ENCODE measurements at places on chromosomes 2 and 18. TPM values are rescaled to one million over a fixed set of nuclear protein-coding genes. Genes with fewer than 3 reads are reported as not detected.

DNA sequence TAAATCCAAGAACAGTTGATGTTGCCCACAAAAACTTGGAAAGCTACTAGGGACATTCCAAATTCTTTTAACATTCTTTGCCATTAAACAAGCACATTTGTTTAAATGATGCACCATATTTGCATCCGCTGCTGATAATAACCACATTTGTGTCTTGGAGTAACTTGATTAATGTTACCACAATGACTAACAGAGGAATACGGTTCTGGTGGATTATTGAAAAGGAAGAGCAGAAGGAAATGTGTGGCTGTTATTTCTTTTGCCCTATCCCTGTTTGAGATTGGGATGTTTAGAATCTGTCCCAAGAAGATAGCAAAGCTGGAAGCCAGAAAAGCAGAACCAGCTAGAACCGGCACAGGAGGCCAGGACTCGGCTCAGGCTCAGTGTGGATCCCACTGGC is 39.2 kb upstream of the RASGRP3 start:
- no peak for DNase-seq

The PIEZO2 gene
- polyA plus RNA-seq = not detected

The PLEKHH2 gene
- polyA plus RNA-seq = 3.1 TPM

The NAB1 gene
- polyA plus RNA-seq = 9.7 TPM

DNA sequence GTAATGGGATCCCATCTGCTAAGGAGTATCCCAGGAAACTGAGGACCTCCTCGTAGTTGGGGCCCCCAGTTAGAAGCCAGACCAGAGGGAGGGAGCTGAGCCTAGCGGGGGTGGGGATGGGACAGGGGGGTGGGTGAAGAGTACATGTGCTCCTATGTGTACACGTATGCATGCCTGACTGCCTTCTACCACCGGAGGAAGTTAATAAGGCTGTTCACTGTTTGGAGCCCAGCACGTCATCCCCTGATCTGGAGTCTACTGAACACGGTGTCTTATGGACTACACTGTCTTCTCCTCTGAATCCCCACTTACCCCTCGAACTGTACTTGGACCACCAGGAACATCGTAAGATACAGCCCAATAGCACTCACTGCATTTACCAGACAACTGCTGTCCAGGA is 68.5 kb downstream of the SFXN5 start:
- no peak for DNase-seq

GRCh38 chr18:43620936-43621335 is 343.6 kb upstream of the SYT4 start:
- peak; percentile 39 for DNase-seq

DNA sequence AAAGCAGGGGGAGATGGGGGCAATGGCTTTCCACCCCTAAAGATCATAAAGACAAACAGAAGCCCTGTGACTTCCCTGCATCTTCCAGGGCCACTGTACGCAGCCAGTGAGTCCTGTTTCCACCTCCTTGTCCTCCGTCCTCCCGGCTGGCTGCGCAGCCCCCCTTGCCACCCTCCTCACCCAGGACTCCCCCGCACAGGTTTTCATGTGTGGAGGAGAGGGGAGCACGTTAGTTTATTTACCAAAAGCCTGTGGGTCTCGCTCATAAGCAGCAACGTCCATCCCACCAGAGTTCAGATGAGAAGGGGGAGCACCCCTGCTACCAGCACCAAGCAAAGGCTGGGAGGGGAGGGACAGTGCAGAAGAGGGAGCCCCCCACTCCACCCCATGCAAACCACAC is 11.7 kb downstream of the CYP26B1 start:
- DNase-seq = no peak

The LAMA3 gene
- polyA plus RNA-seq = 3.5 TPM

DNA sequence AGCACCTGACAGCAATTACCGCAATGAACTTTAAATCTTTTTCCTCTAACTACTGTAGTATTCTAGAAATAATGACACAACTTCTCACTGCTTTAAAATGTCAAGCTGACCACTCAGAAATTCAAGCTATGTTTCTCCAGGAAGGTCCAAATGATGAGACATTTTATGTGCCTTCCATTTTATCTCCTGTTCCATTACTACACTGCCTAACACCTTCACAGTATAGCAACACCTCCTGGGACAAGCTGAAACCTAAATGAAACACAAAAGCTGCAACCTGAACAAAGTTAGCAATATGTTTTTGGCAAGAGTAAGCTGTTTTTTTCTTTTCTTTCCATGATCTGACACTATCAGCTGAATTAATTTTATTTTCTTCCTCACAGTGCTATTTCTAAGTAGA is 81.9 kb downstream of the IKZF2 start:
- no peak for DNase-seq

DNA sequence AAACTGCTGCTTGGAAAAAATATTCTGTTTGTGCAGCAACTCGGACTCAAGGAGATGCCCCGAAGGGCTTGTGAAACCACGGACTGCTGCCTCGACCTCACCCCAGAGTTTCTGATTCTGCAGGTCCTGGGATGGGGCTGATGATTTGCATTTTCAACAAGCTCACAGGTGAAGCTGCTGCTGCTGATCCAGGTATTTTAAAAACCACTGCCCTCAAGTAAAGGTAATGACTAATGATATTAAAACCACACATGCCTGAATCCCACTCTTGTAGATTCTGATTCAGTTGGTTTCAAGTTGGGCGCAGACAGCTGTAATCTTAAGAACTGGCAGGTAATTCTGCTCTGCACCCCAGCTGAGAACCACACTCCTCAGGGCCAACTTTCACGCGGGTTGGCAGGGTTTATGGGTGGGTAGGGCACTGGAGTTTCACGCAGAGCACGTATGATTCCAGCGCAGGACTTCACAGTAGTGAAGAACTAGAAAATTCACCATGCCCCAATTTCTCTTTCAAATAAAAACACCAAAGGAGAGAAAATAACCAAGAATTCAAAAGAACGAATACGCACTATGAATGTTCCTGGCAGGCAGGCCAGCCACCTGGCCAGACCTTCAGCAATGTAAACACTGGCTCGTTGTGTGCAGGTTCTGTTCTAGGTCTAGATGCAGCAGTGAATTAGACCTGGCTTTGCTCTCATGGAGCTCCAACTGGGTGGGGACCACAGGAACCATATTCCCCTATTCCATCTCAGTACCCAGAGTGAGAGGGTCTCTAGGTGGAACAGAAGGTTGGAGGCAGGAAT is 74.6 kb upstream of the ZFP36L2 start:
- DNase-seq = no peak

The SRD5A2 gene
- not detected for polyA plus RNA-seq

GRCh38 chr2:206526416-206526815 is 83.1 kb downstream of the ADAM23 start:
- DNase-seq = no peak

- no peak for DNase-seq
Observed at GRCh38 chr2:26384183-26384582, 17.5 kb upstream of the DRC1 start.

- DNase-seq = peak; percentile 27
Observed at GRCh38 chr18:25727281-25727985, 363.0 kb downstream of the SS18 start.

DNA sequence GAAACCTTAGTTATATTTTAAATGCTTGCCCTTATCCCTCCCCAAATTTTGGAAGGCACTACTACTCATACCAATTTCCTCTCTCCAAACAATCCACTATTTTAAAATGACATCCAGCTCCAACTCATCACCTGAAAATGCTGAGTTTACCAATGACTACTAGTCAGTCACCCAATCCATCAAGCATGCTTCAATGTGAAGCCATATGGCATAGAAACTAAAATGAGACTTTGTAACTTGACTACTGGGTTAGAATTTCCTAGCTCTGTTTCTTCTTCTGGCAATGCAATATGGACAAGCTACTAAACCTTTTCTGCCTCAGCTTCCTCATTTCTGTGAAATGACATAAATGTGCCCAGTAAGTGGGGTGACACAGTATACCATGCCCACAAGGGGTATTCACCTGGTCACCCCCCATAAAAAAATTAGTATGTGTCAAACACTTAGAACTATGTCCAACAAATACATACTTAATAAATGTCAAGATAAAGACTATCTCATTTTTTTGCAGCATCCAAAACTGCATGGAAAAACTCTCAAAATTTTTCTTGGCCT is 10.0 kb upstream of the STPG4 start:
- no peak for DNase-seq

GRCh38 chr2:8252997-8253694 is 428.7 kb upstream of the ID2 start:
- no peak for DNase-seq

- DNase-seq = no peak
Observed at GRCh38 chr2:164692114-164692513, 70.8 kb upstream of the GRB14 start.

The FSHR gene
- polyA plus RNA-seq = not detected

The CCDC74A gene
- 21.3 TPM for polyA plus RNA-seq

DNA sequence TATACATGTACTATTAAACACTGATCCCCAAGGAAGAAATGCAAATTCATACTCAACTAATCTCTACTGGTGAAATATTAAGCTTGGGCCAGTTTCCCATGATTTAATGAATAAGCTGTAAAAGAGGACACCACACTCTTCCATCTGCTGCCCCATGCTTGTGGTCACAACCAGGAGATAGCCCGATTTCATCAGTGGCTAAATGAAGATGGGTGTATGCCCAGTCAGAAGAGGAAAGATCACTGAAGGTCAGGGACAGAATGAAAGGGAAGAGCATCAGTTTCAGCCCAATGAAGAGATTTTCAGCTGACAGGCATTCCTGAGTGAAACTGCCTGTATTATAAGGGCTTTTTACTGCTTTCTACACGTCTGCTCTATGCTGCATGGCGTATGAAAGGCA is 103.5 kb downstream of the KCNS3 start:
- no peak for DNase-seq

GRCh38 chr2:9261231-9261883 is 54.7 kb downstream of the ASAP2 start:
- no peak for DNase-seq

GRCh38 chr2:26654061-26654340 is 12.8 kb upstream of the CIB4 start:
- no peak for DNase-seq

The GPR45 gene
- not detected for polyA plus RNA-seq

- no peak for DNase-seq
Observed at GRCh38 chr18:53838746-53839145, 385.7 kb downstream of the MBD2 start.

The ABCB11 gene
- not detected for polyA plus RNA-seq
